GM13977 (cell line): ENCODE measurements at places on chromosomes 16 and 17.
A peak's percentile ranks its signal among the peaks of the same experiment; 100 is the strongest.

GRCh38 chr17:51860954-51861561, 297.5 kb downstream of the CA10 start:
- peak; percentile 21 for DNase-seq

DNA sequence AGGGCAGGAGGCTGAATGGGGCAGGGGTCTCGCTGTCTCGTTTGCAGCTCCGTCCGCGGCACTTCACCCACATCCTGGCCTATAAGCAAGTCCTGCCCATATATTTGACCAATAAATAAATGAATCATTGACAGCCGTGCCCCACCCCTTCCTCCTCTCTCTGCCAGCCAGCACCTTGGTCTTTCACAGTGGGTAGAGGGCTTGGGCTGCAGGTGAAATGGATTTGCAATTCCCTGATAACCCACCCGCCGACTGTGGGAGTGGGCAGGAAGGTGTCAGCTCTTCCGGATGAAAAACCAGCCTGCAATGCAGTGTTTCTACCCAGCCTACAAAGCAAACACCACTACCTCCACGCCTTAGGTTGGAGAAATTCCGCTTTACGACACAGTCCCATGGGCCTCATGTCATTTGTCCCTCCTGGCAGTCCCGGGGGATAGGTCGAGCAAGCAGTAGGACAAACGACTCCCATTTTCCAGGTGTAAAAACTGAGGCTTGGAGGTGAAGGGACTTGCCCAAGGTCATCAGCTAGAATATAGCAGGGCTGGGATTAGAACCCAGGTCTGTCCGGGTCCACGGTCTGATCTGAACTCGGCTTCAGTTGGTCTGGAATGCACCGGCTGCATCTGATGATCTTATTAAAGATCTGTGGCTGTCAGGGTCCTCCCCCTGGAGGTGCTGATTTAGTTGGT, 79.0 kb downstream of the ABCC1 start:
- DNase-seq: no peak

DNA sequence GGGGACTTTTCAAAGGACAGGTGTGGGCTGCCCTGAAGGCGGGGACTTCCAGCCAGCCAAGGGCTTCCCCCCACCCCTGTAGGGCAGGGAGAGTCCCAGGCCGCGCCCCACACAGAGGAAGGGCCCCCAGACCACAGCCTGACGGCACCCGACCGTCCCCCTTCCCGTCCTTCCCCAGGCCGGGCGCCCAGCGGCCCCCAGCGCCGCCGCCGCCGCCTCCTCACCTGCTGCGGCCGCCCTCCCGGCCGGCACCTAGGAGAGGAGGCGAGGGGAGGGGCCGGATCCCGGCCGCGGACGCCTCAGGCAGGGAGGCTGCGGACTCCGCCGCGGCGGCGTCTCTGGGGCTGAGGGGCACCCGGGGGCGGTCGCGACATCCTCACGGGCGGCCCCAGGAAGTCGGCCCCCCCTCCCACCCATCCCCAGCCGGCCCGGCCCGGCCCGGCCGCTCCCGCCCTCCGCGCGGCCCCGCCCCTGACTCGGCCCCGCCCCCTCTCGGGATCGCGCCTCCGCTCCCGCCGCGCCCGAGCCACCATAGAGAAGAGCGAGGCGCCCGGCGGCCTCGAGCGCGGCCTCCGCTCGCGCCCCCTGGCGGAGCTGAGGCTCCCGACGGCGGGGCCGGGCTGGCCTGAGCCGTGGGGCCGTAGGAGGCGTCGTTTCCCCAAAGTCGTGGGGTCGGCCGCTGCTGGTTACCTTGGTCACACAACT, 25.5 kb upstream of the RFFL start:
- peak; percentile 91 for DNase-seq

DNA sequence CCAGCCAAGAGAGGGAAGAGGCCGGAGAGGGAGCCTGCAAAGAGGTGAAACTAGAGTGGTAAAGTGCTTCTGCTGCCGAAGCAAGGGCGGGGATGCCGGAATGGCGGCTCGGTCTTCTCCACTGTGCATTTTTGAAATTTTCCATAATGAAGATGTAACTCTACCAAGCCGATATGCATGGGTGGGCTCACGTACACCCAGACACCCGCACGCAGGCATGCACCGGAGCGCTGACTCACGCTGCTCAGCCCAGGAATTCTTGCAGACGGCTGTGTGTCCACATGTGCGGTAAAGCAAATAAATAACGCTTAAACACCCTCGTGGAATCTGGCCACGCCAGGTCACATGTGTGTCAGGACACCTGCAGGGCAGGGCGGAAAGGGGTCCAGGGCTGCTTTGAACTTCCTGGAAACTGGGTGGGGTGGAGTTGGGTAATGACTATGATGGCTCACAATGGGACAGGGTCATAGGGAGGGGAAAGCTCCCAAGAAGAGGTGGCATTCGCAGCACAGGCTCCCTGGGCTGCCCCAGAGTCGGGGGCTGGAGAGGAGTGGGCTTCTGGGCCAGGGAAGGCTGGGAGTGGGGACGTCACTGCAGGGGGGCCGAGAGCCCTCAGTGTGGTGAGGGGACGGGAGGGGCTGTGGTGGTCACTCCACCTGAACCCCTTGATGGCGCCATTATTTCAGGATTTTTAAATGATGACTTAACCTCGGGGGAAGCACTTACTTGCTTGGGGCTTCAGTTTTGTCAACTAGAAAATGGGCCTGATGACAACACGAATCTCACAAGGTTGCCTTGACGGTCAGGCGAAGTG, 265.5 kb downstream of the PARN start:
- no peak for DNase-seq

DNA sequence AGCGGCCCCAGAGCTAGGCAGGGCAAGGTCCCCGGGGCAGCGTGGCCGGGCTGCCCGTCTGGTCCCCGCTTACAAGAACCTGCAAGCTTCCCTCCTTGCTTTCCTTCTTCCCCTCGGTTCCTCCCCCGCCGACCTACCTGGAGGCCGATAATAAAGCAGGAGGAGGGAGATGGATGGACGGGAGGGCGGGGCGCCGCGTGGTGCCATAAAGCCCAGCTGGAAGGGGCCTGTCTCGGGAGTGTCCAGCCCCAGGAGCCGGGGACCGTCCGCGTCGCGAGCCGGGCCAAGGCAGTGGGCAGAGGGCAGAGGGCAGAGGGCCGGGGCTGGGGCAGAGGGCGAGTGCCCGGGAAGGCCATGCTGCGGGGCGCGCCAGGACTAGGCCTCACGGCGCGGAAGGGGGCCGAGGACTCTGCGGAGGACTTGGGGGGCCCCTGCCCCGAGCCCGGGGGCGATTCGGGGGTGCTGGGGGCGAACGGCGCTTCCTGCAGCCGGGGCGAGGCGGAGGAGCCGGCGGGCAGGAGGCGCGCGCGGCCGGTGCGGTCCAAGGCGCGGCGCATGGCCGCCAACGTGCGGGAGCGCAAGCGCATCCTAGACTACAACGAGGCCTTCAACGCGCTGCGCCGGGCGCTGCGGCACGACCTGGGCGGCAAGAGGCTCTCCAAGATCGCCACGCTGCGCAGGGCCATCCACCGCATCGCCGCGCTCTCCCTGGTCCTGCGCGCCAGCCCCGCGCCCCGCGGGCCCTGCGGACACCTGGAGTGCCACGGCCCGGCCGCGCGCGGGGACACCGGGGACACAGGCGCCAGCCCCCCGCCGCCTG, at the start of gene BHLHA9:
BHLHA9 (plus strand) TSS at position 235 of the 820 bp plus-strand sequence; CDS start at position 355, 120 bp downstream.
- DNase-seq: no peak

DNA sequence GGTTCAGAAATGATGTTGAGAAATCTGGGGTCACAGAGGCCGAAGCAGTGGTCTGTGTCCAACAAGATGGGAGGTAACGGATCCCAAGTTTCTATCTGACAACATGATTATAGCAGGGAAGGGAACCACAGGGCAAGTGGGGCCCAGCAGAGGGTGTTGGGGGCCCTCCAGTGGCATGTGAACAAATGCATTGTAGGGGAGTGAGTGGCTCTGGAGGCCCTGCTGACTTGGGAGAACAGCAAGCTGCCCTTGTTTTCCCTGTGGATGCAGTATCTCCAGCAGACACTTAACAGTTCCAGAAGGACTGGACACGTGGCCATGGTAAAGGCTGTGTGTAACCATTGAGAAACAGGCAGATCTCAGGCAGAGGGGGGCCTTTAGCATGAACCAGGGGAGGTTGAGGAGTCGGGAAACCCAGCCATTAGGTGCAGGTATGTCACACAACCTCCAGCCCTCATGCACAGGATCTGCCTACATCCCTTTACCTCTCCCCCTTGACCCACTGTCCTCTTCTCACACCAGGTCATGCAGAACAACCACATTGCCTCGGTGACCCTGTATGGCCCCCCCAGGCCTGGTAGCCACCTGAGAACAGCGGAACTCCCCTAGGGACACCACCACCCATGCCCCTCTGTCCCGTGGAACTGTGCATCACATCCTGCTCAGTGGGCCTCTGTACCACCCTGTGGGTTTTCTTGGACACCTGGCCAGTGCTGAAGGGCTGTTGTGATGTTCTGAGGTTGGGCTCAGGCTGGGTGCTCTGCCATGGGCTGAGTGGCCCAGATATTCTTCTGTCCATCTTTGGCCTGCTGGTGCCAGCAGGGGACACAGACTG, 4.1 kb downstream of the B3GNT9 start:
- DNase-seq: peak; percentile 15

DNA sequence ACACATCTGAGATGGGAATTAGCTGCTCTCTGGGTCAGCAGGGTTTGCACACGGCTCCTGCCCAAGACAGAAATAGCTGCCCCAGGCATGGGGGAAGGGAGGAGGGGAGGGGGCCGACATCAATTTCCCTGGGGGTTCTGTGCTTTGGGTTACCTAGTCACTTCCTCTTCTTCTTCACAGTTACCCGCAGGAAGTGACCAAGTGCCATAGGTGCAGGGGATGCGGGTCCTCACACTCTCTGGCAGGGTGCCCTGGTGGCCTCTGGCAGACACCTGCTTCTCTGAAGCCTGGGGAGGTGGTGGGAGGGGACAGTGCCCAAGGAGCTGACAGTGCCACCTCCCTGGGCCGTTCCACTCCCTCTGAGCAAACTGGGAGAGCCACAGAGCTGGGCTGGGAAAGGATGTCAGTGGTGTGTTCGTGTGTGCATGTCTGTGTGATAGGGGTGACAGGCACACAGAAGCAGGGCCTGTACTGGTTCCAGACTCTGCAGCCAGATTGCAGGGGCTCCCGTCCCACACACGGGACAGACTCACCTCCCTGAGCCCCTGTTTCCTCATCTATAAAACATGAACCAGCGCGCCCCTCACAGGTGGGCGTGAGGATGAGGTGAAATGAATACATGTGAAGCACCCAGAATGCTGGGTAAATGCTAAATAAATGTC, 18.2 kb downstream of the SCN4A start:
- DNase-seq: no peak

GRCh38 chr16:65315081-65315780, 193.4 kb upstream of the CDH11 start:
- DNase-seq: no peak

DNA sequence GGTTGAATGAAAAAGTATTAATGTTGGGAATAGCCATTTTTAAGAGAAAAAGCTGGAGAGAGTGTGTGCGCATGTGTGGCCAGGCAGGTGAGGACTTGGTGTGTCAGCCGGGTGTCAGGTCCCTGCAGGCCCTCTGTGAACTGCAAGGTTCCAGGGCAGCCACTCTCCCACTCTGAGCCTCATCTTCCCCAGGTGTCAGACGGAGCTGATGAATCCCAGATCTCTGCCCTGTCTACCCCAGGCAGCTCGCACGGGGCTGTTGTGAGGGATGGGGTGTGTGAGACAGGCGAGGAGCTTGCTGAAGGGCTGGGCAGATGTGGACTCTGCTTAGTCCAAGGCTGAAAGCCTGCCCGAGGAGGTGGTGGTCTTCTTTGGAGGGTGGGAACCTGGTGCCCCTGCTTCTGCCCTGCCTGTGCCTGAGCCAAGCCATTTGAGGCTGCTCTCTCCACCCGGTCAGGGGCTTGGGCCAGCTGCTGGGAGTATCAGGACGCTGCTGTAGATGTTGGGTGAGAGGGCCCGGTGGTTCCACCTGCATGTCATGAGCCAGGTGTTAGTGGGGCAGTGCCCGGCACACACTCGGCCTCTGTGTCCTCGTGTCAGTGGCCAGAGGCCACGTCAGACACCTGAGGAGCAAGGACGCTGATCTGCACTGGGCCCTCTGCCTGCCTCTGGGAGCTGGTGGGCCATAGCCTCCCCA, 122.4 kb downstream of the RAB11FIP4 start:
- no peak for DNase-seq

- DNase-seq: no peak
Measured at GRCh38 chr17:8277317-8277716, 11.2 kb upstream of the RANGRF start.

DNA sequence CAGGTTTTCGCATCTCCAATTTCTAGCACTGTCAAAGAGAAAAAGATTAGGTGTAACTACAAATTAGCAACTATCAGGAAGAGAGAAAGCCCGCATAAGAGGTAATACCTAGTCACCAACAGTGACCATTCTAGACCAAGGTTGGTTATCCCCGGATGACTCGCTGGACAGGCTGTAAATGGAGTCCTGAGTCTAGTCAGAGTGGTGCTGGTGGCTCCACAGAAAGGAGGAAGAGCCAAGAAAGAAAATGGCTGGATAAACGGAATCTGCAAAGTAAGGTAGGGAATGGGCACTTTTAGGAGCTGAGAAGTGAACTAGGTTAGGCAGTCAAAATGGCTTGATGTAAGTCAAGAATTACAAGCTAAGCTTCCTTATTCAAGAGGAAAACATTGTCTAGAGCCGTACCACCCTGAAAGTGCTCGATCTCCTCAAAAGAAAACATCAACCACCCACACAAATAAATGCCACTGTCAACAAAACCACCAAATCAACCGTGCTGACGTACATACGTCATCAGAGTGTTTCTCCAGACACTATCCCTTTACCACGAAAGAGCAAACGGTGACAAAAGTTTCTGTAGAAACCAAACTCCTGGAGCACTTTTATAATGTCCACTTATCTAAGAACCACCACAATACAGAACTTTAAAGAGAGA, 2.2 kb downstream of the GSPT1 start:
- no peak for DNase-seq

DNA sequence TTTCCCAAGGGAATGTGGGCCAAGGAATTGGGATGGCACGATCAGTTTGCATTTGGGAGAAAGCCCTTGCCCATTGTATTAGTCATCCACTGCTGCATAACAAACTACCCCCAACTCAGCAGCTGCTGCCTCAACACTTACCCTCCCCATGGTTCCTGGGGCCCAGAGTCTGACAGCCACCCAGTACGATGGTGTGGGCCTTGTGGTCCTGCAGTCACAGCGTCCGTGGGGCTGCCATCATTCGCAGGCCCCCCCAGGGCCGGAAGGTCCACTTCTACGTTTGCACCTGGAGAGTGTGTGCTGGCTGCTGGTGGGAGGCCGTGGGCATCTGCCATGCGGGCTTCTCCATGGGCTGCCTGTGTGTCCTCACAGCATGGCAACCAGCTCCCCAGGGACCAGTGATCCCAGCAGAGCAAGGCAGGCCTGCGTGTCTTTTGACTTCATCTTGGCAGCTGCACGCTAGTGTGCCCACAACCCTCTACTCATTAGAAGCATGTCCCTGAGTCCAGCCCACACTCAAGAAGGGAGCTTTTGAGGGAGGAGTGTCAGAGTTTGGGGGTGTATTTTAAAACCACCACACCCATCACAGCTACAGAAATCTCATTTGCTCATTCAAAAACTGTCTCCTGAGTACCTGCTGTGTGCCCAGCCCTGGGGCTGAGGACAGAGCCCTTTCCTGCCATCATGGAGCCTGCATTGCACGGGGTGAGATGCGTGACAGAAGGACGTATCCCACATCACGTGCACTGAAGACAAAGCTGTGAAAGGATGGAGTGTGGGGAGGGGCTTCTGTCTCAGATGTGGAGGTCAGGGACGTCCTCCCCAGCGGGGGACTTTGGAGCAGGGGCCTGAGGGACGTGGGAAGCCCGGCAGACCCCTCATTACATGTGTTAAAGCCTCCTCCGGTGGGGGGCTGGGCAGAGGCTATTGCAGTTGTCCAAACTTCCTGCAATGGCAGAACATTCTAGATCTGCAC, 185.0 kb upstream of the ZNF469 start:
- DNase-seq: no peak

- no peak for DNase-seq
Measured at GRCh38 chr16:51024703-51025102, 126.4 kb downstream of the SALL1 start.

- DNase-seq: peak; percentile 100
Measured at GRCh38 chr17:21284319-21285163, at the start of gene MAP2K3. Gene MAP2K3 (plus strand): TSS chr17:21284711. CDS start chr17:21284921, 210 bp downstream.
